Fibroblast of skin of back (primary cell): ENCODE measurements at places on chromosomes 2 and 18.

GRCh38 chr18:64202210-64202836 is 53.4 kb upstream of the LINC00305 start:
- no peak for DNase-seq

- DNase-seq: peak; percentile 23
Measured at GRCh38 chr2:48548840-48549239, 18.9 kb downstream of the STON1 start.

- DNase-seq: peak; percentile 98
Measured at GRCh38 chr18:59719544-59720181, 22.4 kb upstream of the CCBE1 start.

- no peak for DNase-seq
Measured at GRCh38 chr2:2793514-2793913, 462.4 kb upstream of the MYT1L start.

GRCh38 chr2:201854841-201855240 is 48.5 kb downstream of the CDK15 start:
- DNase-seq: peak; percentile 80

GRCh38 chr2:77018219-77018618 is 504.0 kb downstream of the LRRTM4 start:
- no peak for DNase-seq

DNA sequence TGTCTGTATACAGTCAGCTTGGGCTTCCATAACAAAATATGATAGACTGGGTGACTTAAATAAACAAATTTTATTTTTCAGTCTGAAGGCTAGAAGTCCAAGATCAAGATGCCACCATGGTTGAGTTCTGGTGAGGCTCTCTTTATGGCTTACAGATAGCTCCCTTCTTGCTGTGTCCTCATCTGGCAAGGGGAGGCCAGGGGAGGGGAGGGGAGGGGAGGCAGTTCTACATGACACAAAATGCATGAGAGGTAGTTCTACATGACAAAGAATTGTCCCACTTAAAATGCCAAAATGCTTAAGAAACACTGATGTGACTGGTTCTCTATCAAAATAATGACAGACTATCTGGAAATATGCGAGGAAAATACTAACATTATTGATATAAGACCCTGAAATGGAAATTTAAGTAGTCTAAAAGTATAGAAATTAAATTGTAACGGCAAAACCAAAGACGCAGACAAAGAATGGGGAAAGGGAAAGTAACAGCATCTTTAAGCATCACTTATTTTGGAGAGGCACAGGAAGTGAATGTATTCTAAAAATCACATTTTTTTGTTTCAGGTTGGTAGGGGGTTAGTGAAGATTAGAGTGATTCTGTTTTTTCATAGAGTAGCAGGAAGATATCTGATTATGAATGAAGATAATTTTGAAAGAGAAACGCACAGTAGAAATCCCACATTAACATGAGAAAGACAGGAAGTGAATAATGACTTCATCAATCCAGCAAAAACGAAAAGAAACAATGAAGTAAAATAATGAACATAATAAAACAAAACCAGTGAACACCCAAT is 131.4 kb downstream of the STRN start:
- DNase-seq: no peak

DNA sequence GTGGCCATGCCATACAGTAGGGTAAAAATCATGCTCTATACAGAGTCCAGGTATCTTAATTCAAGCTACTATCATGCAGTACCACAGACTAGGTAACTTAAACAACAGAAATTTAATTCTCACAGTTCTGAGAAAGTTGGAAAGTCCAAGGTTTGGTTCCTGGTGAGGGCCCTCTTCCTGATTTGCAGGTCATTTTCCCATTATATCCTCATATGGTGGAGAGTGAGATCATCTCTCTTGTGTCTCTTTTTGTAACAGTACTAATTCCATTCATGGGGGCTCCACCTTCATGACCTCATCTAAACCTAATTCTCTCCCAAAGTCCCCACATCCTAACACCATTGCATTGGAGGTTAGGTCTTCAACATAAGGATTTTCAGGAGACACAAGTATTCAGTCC is 335.0 kb upstream of the ACVR2A start:
- DNase-seq: no peak

DNA sequence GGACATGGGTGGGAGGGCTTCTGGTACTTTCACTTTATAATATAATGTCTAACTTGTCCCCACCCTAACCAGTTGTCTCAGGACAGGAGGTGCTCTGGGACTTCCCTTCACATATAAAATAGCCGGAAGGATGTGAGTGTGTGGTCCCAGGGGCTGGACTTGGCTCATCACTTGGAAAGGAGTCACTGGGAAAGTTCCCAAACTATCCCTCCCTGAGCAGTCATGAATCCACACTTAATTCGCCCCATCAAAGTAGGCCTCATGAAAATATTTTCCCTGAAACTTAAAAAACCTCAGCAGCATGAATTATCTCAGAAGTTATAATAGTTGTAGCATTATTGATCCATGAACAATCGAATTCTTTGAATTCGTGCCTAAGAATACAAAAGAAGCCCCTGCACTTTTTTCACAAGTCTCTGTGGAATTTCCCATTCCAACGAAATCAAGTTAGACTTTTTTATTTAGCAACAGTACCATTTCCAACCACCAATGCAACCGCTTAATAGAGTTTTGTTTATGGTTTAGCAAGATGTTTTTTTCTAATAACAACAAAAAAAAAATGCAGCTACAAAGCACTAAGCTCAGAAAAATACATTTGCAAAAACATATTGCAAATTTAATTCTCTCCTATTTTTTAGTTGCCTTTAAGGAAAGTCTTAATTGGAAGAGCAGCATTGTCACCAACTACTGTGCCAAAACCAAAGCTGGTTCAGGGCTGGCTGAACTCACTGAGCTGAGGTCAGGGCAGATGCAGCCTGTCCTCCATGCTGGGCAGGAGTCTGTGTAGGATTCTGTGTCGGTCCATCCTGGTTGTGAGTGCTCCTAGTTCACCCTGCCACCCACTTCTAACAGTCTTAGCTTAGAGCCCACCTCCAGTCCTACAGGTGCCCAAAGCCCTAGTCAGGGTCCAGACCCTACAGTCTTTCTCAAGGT is 68.8 kb upstream of the SPTBN1 start:
- DNase-seq: peak; percentile 89

DNA sequence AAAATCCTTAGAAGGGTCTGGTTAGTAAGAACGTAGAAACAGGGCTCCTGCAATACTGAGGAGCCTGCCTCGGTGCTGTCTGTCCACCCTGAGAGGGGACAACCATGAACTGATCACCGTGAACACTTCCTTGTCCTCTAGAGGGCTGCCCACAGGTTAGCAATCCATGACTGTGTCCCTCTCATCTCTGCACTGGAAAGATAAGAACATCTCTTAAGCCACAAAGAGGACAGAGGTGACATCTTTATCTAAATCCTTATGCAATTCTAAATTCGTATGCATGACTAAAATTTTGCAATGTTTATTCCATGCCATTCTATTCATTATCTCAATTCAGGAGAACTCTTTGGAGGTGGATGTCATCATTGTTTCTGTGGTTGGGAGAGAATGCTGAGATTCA is 12.8 kb downstream of the EFR3B start:
- DNase-seq: no peak

GRCh38 chr18:32093102-32093511 is 1.4 kb downstream of the RNF138 start:
- peak; percentile 67 for DNase-seq

GRCh38 chr2:121099329-121100290 is 185.4 kb downstream of the TFCP2L1 start:
- no peak for DNase-seq

- no peak for DNase-seq
Measured at GRCh38 chr18:54147439-54147838, 77.0 kb downstream of the MBD2 start.

- DNase-seq: peak; percentile 72
Measured at GRCh38 chr18:42446195-42446594, 491.2 kb downstream of the PIK3C3 start.

- no peak for DNase-seq
Measured at GRCh38 chr18:32929213-32929612, 156.4 kb upstream of the KLHL14 start.
